Naive thymus-derived CD8-positive, alpha-beta T cell (primary cell): ENCODE measurements at places on chromosomes 4 and X.

GRCh38 chr4:14368391-14368790 lies 633.9 kb upstream of the CPEB2 start:
- no peak for DNase-seq

DNA sequence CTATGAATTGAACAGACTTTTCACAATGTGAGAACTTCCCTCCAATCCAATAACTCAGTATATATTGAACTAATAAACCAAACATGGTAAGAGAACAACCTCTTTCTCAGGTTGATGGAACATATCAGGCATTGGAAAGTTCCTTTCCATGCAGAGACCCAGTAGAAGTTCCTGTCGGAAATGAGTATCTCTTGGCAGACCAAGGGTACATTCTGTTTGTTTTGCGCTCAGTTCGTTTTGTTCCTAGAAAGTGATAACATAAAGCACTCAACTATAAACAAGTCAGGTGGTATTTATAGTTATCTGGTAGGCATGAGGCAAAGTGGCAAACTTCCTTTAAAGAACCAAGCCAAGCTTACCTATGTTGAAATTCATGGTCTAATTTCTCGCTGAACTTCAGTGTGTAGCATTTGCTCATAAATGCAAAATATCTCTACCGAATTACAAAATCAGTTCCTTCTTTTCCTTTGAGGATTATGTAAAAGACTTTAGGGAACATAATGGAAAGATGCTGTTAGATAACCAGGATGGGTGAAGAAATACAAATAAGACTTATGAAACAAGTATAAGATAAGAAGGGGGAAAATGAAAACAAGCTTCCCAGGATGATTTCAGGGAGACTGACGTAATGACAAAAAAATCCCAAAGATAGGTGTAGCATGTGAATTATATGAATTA lies 120.3 kb downstream of the ARHGAP24 start:
- DNase-seq, result no peak

DNA sequence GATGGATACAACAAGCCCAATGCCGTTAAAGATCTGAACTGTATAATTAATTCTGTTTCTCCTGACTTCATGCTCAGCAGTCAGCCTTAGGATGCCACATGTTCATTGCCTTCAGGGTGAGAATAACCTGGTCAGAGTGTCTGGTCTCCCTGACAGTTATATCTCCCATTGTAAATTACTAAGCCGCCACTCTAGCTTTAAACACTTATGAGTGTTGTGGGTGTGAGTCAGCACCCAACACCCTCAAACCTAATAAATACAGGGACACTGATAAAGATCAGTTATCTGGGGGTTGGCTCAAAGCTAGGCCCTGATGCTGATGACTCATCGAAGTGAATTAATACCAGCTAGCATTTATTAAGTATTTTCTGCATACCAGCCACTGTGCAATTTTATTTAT lies 64.9 kb upstream of the DYNLT3 start:
- DNase-seq, result no peak

DNA sequence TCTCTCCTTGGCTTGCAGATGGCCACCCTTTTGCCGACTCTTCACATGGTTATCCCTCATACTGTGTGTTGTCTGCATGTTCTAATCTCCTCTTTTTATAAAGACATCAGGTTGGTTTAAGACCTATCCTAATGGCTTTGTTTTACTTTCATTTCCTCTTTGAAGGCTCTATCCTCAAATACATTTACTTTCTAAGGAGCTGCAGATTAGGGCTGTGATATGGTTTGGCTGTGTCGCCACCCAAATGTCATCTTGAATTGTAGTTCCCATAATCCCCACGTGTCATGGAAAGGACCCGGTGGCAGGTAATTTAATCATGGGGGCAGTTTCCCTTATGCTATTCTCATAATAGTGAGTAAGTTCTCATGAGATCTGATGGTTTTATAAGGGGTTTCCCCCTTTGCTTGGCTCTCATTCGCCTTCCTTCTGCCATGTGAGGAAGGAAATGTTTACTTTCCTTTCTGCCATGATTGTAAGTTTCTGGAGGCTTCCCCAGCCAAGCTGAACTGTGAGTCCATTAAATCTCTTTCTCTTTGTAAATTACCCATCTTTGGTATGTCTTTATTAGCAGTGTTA lies 204.5 kb downstream of the RELL1 start:
- DNase-seq, result no peak

DNA sequence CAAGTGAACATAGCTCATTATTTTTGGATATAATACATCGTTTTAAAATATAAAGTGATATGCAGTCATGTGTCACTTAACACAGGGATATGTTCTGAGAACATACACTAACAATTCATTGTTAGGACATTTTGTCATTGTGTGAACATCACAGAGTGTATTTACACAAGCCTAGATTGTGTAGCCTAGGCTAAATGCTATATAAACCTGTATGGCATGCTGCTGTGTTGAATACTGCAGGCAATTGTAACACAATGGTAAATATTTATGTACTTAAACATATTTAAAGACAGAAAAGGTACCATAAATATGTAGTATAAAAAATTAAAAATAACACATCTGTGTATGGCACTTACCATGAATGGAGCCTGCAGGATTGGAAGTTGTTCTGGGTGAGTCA lies 44.9 kb upstream of the GPRIN3 start:
- DNase-seq, result no peak

DNA sequence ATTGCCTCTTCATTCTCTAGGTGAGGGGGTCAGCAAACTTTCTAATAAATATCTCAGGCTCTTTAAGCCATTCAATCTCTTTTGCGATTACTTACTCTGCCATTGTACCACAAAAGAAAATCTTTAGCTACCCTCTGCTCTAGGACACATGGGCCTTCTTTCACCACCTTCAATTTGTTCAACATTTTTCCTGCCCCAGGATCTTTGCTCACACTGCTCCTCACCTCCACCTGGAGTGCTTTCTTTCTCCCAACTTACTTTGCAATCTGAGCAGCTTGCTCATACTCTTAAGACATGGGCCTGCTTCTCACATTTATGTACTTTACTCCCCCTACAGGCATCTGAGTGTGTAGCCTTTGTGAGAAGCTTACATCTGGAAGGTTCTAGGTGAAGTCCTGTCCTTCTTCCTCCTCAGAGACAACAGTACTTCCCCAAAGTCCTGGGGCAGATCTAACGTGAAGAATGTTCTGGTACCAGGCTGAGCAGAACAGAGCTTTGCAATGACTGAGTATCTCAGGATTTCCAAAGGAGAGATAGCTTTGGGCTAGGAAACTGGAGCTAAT lies 55.0 kb upstream of the PRDM5 start:
- no peak for DNase-seq

DNA sequence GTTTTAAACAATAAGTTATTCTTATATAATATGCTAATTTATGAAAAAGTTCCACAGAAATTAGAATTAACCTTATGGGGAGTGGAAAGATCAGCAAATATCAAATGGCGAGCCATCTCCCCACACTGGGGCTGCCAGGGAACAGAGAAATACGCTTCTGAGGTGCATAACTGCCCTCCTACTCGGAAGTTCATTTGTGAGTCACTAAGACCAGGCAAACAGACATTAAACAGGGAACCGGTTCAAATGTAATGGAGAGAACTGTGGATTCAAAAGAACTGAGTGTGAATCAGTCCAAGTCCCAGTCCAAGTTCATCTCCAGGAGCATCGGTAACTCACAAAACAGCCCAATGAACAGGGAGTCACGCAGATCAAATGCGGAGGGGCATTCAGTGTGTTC lies 11.4 kb upstream of the S100G start:
- no peak for DNase-seq

GRCh38 chrX:149699761-149700160 lies 12.1 kb upstream of the MAGEA11 start:
- no peak for DNase-seq

GRCh38 chr4:98027827-98028226 lies 115.4 kb downstream of the STPG2 start:
- DNase-seq, result no peak

GRCh38 chr4:36652857-36653256 lies 371.4 kb downstream of the DTHD1 start:
- DNase-seq, result no peak

DNA sequence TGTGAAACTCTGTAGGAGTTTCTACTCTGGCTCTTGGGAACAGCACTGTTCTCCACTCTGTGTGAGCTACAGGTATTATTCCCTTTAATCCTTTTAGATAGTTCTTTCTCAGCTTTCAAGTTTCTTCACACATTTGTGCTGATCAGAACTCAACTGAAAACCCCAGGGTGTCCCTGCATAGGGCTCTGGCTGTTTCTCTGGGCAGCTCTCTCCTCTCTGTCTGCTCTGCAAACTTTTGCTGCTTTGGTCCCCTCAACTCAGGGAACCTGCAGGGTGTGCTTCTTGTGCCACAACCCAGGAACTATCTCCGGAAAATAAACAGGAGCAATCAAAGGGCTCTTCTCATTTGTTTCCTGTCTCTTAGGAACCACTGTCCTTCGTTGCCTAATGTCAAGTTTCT lies 196.6 kb upstream of the GABRA2 start:
- DNase-seq, result no peak

DNA sequence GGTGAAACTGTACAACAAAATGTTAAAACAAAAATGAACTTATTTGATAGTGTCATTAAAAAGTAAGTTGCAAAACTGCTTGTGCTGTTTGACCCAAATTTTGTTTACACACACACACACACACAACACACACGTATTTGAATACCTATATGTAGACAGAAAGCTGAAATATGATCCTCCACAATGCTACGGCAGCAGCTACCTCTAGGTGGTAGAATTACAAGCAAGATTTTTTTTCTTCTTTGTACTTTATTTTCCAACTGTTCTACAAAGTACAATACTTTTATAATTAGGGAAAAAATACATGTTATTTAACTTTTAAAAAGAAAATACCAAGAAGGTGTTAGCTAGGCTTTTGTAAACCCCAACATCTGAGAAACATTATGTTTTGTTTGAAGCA lies 1.2 kb downstream of the CYTL1 start:
- no peak for DNase-seq

- no peak for DNase-seq
Observed at GRCh38 chr4:3262208-3263052, 13.5 kb downstream of the MSANTD1 start.
